ENCODE measurements at places on chromosomes 4 and X.

DNA sequence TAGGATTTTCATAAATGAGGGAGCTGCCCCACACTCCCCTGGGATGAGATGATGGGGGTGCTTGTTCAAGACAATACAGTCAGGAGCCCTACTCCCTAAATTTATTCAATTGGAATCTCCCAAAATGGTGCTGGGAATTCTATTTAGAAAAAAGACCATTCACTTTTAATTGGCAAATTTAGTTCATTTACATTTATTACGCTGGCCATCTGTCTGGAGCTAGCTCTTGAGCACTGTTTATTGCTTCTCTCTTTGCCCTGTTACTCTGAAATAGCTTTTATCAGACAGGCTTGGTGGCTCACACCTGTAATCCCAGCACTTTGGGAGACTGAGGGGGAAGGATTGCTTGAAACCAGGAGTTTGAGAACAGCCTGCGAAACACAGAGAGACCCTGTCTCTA is 2.0 kb upstream of the ARSD start:
- no peak for DNase-seq

DNA sequence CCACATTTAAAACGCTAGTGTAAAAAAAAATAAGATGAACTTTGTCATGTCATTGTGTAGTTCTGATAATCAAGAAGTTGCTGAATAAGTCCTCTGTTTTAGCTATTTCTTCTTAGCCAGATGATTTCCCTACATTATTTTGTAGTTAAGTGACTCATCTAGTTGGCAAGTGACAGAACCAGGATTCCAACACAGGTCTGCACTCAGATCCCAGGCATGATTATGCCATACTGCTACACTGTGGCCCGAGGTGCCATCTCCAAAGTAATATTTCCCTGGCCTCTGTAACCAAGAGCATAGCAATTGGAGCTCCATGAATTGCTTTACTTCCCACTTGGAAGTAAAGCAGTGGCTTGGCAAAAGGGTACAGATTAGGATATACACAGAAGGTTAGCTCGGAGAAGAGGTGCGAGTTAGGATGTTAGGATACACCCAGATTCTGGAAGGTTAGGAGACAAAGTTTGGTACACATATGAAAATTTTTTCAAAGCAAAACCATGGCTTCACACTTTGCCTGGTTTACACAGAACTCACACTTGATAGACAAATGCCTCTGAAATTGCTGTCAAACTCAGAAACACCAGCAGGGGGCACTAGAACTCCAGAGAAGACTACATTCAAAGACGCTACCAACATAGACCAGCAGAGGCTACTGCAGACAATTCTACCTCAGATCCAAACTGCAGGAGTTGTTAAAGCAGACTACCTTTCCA is 41.4 kb downstream of the SRPX2 start:
- DNase-seq, result peak; percentile 58

GRCh38 chr4:71009890-71010588 is 16.6 kb downstream of the DCK start:
- no peak for DNase-seq

DNA sequence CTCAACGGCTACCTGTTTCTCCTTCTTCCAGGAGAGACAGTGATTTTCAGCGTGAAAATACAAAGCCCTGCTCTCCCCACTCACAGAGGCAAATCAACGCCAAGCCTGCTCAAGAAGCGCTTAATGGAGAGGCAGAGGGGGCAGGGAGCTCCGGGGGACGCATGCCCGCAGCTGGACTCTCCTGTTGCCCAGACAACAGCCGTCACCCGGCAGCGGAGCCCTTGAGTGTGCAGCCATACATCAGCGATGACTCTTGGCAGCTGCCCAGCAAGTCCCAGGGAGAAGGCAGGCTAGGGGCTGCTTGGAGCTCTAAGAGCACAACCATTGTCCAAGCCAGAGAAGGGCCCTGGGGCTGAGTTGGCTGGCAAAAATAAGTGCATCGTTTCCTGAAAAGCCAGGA is 71.0 kb upstream of the AFAP1 start:
- no peak for DNase-seq

- DNase-seq, result no peak
Measured at GRCh38 chr4:110635163-110635865, 12.4 kb upstream of the PITX2 start.

- DNase-seq, result no peak
Measured at GRCh38 chrX:24464498-24464835, 619 bp upstream of the PDK3 start.

DNA sequence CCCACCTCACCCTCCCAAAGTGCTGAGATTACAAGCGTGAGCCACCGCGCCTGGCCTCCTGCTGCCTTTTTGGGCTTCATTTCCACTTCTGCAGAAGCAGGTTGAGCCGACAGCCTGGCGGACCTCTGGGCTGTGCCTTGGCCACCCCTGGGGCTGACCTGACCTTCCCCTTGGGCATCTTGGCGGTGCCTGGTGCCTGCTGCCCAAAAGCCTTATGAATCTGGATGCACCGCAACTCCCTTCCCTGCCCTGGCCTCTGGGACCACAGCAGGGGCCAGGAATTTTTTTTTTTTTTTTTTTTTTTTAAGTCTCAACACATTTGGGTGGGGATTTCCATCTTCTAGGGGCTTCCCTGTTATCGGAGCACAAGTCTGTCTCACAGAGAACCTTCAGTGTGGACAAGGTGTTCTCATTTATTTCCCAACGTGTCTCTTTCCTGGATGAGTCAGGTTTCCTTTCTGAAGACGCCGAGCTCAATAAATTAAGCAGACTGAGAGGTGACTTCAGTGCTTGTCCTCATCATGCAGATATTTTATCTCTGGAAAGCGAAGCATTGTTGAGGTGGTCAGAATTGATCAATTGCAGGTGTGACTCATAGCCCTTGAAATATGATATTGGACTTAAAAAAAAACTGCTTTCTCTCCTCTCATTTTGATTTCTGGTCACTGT is 79.7 kb downstream of the SHROOM2 start:
- DNase-seq, result no peak

- no peak for DNase-seq
Measured at GRCh38 chr4:154189346-154189745, 302.3 kb downstream of the DCHS2 start.

DNA sequence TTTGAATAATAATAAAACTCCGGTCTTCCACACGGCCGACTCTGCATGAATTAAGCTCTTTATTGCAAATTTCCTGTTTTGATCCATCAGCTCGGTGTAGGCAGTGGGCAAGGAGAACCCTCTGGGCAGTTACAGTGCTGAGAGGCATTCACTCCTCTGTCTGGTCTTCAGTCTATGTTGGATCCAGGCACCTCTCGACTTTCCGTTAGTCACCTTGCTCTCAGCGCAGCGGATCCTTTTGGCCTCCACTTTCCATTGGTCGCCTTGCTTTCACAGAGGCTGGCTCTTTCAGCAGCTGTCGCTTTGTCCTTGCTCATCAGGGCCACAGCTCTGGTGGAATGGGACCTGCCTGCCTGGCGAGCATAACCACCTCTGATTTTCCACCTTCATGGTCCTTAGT is 52.9 kb downstream of the TRMT44 start:
- DNase-seq, result no peak

GRCh38 chr4:124593494-124593893 is 119.0 kb downstream of the ANKRD50 start:
- no peak for DNase-seq

DNA sequence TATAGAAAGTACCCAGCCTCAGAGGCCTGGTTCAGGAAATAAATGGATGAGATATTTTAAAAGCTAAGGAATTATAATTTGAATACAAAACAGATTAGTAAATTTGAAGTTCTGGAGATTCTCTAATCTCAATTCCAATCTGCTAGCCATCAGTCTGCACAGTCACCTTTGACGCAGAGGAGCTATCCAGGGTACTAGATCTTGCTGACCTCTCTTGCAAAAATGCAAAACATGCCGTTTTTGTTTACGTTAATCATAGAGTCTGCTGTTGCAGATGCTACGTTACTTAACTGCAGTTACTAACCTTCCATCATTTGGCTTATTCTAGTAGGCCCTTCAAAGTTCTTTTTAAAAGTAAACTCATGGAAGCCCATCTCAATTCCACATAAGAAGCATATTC is 10.4 kb downstream of the CCSER1 start:
- no peak for DNase-seq

GRCh38 chrX:153642051-153642654 is 4.8 kb upstream of the DUSP9 start:
- no peak for DNase-seq

GRCh38 chrX:115533485-115533884 is 27.5 kb upstream of the PLS3 start:
- DNase-seq, result no peak

DNA sequence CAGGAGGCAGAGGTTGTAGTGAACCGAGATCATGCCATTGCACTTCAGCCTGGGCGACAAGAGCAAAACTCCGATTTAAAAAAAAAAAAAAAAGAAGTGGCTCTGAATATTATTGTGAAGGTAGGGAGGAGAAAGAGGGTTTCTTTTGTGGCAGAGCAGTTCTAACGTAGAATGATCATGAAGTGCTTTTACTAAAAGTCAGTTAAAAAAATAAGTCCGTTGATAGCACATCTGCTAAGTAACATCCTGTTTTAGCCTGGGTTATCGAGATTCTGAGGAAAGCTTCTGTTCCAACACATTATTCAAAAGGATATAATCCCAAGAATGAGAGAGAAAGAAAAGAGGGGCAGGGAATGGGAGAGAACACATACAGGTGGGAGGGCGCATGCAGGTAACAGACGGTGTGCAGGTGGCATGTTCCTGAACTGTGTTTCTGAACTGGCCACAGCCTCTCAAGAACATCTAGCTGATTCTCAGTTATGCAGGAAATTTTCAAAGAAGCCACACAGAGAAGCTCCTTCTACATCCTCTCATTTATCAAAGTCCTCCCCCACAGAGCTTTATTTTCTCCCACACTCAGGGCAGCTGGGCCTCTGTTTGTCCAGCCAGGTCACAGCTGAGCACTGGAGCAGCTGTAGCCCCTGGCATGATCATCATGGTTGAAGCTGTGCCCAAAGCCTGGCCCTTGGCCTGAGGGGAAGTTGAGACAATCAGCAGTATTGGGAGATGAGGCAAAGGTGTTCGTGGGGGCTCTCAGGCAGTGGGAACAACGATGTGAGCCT is 342.3 kb downstream of the ZNF674 start:
- DNase-seq, result no peak

GRCh38 chrX:132631579-132632232 is 142.9 kb upstream of the MBNL3 start:
- no peak for DNase-seq

- DNase-seq, result no peak
Measured at GRCh38 chr4:6313216-6313615, 43.6 kb downstream of the WFS1 start.

- no peak for DNase-seq
Measured at GRCh38 chr4:173367285-173367684, 3.5 kb upstream of the SAP30 start.

DNA sequence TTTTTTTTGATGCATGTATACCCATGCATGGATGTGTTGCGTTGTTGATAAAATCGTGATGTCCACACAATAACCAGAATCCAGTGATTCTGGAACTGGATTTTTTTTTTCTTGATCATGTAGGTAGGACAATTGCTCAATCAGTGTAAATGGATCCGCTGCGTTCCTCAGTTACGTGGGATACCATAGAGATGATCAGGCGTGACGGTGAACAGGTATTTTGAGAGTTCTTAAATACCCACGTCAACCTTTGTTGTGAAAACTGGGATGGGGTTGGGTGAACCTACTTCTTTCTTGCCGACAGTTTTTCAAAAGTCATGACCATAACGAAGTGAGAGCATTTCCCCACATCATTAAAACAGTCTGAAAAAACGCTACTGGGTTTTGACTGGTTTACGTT is 913 bp upstream of the SMIM10L2A start:
- DNase-seq, result no peak

DNA sequence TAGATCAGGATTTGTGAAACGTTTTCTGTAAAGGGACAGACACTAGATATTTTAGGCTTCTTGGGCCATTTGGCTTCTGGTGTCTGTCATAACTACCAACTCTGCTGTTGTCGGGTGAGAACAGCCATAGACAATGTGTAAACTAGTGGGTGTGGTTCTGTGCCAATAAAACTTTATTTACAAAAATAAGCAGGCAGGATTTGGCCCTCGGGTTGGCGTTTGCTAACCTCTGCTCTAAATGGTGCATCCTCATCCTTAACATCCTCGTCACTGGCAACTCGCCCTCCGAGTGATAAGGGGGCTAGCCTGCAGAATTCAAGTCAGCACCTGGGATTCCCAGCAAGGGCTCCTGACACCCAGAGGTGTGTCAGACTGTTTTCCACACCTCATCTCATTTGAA is 105.8 kb upstream of the MSX1 start:
- DNase-seq, result no peak

GRCh38 chr4:2103843-2104547 is 44.9 kb downstream of the NAT8L start:
- no peak for DNase-seq

DNA sequence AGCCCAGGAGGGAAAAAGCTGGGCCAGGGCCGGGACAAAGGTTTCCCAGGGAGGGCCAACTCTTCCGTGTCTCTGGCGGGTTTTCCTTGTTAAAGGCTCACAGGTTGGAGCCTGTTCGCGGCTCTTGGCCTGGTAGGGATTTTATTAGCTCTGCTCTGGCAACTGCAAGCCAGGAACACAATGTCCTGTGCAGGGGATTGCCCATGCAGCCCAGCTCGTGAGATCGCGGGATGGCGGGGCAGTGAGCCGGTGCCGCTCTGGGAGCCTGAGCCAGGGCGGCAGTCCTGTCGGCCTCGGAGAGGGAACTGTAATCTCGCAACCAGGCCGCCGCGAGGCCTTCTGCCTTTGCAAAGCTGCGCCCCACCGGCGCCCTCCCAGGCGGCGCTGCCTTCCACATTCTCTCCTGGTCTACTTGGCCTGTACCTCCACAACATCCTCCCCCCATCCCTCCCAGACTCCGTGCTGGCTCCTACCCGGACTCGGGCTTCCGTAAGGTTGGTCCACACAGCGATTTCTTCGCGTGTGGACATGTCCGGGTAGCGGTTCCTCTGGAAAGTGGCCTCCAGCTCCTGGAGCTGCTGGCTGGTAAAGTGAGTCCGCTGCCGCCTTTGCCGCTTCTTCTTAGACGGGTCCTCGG is 2.1 kb downstream of the PITX2 start:
- no peak for DNase-seq

GRCh38 chrX:70552130-70552704 is 107.6 kb downstream of the DLG3 start:
- DNase-seq, result no peak

DNA sequence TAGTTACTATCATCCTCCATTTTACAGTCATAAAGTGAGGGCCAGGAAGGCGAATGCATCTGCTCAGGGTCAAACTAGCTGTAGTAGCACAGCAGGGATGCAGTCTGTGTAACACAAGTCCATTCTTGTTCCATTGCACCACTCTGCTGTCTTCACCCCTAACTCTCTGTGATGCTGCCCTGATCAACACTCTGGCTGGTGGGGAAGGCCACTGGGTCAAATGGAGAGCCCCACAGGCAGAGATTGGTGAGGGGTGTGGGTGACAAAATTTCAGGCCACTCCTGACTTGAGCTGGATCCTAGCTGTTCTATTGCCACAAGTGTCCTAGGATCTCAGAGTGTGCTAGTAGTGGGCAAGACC is 136.5 kb downstream of the PJA1 start:
- no peak for DNase-seq
